C1 segment of cervical spinal cord (tissue), 14 donors: ENCODE measurements at places on chromosomes 16 and 17.

- DNase-seq = no peak
Measured at GRCh38 chr16:19236561-19237209, 48.8 kb upstream of the CLEC19A start.

DNA sequence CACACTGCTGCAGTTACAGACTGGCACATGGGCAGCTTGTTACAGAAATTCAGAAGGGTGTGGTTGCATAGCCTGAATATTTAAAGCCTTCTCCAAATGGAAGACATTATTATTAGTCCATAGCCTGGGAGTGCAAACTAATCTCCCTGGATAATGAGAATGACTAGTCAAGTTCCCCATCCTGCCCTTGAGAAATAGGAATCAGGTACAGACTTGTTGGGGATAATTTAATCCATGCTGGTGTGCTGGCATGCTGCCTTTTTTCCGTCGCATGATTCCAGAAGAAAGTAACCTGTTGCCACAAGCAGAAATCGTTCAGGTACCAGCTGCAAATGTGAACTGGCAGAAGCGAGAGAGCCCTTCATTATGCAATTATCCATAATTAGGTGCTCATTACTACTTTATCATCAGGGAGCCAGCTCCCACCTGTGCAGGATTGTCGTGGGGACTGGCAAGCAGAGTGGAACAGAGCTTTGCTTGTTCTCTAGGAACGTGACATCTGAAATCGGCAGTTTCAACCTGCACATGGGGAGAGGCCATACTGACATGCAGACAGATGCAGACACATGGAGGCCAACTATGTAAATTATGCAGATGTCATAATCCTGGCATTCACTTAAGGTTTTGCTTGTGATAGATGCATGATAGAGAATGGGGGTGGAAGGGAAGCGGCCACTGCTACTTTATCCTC is 419.4 kb downstream of the PMP22 start:
- DNase-seq = no peak

- no peak for DNase-seq
Measured at GRCh38 chr16:10362077-10362863, 23.6 kb upstream of the ATF7IP2 start.

GRCh38 chr16:81717662-81718189 is 61.4 kb upstream of the PLCG2 start:
- no peak for DNase-seq

DNA sequence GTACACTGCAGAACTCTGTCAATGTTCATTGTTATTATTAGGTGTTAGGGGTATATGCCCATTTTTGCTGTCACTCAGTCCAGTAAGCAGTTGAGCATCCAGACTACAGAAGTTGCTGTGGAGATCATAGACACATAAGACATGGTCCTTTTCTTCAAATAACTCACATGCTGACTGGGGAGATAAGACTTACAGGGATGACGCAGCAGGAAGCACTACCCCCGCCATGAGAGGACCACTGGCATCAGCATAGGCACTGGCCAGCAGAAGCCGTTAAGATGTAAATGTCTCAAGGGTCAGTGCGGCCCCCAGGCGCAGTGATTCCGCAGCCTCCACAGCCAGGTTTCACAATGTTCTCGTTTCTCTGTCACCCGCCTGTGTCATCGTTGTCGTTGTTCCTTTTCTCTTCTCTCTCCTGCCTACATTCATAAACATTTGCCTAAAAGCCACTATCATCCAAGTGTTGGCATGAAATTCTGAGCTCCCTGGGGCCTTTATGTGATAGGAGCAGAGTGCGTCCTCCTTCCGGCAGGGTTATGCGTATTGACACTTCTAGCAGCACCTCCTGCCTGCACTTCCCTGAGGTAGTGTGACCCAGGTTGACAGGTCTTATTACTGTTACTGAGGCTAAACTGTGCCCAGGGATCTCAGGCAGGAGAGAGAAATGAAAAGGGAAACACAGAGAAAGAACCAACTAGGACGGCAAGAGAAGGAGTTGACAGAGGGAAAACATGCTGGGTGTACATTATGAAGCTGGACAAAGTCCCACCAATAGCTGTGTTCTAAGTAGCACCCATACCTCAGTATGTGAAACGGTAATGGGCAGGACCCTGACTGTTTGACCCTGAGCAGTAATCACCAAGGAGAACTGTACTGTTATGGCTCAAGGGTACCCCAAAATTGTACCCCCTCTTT is 17.9 kb downstream of the TANGO6 start:
- DNase-seq = no peak

DNA sequence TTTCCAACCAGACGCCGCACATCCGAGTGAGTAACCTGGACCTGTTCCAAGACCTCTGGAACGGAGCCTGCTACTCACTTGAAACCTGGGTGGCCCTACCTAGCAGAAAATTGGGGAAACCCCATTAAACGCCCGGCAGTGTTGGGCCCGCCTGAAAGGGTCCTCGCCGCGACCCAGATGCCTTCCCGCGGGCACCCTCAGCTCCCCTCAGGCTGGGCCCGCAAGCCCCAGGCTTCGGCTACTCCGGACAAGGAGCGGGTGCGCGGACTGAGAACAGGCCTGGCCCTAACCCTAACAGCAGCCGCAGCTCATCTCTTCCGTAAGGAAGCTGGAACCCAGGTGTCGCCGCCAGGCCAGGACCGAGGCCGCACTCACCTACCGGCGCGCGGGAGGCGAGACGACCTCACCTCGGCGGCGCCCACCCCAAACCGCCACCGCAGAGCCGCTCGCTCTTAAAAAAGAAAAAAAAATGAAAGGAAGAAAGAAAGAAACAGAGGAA is 344 bp downstream of the PSME3IP1 start:
- peak; percentile 76 for DNase-seq

GRCh38 chr17:34614698-34615097 is 35.3 kb downstream of the TMEM132E start:
- no peak for DNase-seq

- DNase-seq = peak; percentile 64
Measured at GRCh38 chr16:89489040-89489897, 1.1 kb downstream of the ANKRD11 start.

DNA sequence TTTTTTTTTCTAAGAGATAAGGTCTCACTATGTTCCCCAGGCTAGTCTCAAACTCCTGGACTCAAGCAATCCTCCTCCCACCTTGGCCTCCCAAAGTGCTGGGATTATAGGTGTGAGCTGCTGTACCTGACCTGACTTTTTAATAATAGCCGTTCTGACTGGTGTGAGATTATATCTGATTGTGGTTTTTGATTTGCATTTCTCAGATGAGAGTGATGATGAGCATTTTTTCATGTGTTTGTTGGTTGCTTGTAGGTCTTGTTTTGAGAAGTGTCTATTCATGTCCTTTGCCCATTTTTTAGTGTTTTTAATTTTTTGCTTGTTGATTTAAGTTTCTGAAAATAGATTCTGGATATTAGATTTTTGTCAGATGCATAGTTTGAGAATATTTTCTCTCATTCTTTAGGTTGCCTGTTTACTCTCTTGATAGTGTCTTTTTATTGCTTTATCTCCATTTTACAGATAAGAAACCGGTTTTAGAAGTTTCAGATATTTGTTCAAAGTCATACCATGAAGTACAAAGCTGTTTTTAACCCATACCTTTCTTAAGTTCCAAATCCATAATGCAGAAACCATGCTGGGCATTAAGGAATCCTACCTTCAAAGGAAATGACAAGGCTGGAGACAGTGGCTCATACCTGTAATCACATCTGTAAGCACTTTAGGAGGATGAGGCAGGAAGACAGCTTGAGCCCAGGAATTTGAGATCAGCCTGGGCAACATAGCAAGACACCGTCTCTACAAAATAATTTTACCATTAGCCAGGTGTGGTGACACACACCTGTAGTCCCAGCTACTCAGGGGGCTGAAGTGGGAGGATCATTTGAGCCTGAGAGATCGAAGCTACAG is 168.4 kb upstream of the TBX2 start:
- DNase-seq = no peak

DNA sequence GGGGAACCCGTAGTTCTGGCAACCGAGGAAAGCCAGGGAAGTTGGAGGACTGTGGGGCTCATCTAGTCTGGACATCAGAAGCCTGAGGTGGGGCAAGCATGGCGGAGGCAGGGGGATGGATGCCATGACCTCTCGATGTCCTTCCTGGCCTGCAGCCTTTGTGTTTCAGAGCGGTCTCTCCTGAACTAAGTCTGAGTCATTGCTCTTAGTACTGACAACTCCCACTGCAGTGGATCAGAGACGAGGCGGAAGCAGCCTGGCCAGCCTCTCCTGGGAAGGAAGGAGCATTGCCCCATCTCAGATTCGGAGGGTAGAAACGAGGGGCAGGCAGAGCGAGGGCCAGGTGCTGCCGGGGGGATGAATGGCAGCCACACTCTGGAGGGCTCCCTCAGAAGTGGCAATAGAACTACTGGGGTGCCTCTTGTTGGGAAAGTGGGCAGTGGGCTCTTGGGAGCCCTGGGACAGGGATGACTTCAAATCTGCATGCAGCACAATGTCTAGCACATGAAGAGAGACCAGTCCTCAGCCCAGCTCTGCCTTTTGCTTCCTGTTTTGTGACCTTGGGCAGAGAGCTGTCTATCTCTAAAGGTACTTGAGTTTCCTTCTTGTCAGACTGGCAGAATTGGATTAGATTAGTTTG is 3.6 kb upstream of the STAC2 start:
- no peak for DNase-seq

GRCh38 chr17:82105882-82106687 is 8.0 kb upstream of the FASN start:
- DNase-seq = no peak

- DNase-seq = peak; percentile 19
Measured at GRCh38 chr16:89749637-89750036, 28.3 kb downstream of the ZNF276 start.

- DNase-seq = no peak
Measured at GRCh38 chr17:41982026-41982760, 15.6 kb downstream of the CNP start.

GRCh38 chr16:71520550-71520949 is 5.7 kb upstream of the CHST4 start:
- DNase-seq = no peak

- DNase-seq = no peak
Measured at GRCh38 chr16:80656161-80656560, 115.4 kb downstream of the DYNLRB2 start.

GRCh38 chr16:9322769-9323168 is 231.3 kb downstream of the HAPSTR1 start:
- DNase-seq = no peak

- peak; percentile 2 for DNase-seq
Measured at GRCh38 chr17:33674685-33675084, 381.6 kb upstream of the ASIC2 start.

DNA sequence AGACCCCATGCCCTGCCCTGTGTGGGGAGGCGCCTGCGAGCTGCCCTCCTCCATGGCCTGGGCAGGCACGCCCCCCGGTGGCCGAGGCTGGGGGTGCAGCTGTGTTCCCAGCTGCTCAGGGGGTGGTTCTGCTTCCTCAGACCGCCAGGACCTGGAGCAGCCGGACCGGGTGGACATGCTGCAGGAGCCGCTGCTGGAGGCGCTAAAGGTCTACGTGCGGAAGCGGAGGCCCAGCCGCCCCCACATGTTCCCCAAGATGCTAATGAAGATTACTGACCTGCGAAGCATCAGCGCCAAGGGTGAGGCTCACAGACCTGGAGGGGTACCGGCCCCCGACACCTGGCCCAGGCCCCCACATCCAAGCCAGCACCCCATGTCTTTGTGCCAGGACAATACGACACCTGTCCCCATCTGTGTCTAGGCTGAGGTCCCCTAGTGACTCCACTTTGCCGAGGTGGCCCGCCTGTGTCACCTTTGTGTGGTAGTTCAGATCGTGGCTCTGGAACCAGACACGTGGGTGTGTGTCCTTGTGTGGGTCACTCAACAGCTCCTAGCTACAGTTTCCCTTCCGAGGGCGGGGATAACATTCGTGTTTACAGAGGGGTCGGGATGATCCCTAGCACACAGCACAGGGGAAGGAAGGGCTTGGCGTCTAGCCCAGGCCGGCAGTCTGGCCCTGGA is 9.3 kb downstream of the GJD3 start:
- DNase-seq = peak; percentile 39

DNA sequence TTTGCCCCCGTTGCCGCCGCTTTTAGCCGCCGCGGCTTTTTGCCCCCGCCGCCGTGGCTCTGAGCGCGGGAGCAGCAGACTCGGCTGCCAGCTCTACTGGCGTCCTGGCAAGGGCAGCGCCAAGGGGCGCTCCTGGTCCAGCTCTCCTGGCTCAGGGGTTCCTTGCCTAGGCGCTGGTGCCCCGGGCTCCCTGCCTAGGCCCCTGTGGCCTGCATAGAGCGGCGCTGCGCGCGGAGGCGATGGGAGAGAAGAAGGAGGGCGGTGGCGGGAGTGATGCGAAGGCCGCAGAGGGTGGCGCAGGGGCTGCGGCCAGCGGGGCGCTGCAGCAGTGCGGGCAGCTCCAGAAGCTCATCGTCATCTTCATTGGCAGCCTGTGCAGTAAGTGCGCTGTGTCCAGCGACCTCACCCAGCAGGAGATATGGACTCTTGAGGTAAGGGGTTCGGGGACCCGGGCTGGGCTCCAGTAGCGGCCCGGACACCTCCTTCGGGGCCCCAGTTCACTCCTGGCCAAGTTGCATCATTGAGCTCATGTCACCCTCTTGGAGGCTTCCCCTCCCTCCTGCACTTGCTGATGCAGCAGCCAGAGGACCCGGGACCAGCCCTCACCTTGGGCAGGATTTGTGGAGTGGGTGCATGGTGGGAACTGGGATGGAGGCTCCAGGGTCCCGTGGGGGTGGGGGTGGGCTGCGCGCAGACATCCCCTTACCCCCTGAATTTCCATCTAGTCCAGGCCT is 1344.4 kb downstream of the TP53TG3F start:
- DNase-seq = no peak

DNA sequence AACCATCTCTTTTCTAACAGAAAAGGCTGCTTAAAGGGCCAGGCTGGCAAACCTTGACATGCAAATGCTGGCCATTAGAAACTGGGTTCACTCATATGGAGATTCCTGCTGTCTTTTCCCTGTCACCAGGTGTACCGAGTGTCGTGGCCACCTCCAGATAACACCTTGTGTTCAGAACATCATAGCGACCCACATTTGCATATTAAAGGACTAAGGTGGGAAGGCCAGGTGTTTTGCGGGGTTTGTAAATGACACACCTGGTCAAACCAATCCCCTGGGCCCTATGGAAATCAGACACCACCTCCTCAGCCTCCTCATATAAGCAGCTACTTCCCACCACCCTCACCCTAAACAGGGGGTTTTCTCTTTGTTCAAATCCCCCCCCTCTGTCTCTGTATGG is 2.5 kb upstream of the AIPL1 start:
- DNase-seq = no peak

- DNase-seq = peak; percentile 83
Measured at GRCh38 chr17:81020767-81021497, 14.0 kb upstream of the BAIAP2 start.

DNA sequence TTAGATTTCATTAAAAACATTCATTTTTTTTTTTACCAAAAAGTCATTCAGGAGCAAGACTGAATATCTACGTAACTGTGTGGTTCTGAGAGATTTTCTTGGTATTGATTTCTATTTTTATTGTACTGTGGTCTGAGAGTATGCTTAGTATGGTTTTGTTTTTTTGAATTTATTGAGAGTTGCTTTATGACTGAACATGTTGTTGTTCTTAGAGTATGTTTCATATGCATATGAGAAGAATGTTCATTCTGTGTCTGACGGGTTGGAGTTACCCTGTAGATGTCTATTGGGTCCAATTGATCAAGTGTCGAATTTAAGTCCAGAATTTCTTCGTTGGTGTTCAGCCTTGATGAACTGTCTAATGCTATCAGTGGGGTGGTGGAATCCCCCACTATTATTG is 306.0 kb upstream of the KCNJ16 start:
- DNase-seq = no peak

- DNase-seq = no peak
Measured at GRCh38 chr17:77466140-77466539, 325.4 kb downstream of the SEC14L1 start.
